Esophagus squamous epithelium (tissue), 5 donors: ENCODE measurements at places on chromosomes 4 and X.

DNA sequence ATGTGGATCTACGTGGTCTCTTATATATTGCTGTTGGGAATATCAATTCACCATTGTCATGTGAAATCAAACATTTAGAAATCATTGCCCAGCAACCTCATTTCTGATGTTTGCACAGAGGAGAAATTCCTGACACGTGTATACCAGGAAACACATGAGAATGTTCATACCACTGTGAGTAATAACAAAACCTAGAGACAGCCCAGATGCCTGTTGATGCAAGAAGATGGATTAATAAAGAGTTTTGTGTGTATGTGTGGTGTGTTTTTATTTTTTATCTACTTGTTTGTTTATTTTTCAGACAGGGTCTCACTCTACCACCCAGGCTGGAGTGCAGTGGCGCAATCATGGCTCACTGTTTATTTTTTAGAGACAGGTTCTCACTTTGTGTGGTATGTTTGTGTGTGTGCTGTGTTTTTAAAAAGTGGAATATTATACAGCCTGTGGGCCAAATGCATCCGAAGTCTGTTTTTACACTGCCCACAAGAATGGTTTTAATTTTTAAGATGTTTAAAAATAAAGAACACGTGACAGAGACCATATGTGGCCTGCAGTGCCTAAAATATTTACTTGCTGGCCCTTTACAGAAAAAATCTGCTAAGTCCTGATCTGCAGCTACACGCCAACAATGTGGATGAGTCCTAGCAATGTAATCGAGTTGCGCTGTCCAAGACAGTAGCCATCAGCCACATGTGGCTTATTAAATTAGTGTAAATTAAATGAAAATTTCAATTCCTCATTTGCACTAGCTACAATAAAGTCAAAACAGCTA, 39.2 kb downstream of the TXLNG start:
- no peak for DNase-seq

DNA sequence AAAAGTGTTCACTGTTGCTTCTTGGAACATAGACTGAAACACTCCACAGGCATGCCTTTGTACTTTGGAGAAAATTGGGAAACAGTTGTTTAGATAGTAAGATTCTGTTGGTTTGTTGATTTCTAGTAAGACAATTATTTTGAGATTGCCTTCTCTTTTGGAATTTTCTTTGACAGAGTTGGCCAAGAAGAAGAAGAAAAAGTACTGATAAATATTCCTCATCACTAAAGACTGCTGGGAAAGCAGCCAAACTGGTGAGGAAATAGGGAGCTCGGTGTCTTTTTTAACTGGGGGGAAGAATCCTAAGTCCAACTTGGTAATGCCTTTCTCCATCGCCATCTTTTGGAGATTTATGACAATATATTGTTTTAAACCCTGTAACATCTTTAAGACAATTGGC, 370.7 kb downstream of the GPAT3 start:
- DNase-seq, result no peak

- DNase-seq, result no peak
Observed at GRCh38 chrX:140500441-140500840, 4.4 kb downstream of the SOX3 start.

DNA sequence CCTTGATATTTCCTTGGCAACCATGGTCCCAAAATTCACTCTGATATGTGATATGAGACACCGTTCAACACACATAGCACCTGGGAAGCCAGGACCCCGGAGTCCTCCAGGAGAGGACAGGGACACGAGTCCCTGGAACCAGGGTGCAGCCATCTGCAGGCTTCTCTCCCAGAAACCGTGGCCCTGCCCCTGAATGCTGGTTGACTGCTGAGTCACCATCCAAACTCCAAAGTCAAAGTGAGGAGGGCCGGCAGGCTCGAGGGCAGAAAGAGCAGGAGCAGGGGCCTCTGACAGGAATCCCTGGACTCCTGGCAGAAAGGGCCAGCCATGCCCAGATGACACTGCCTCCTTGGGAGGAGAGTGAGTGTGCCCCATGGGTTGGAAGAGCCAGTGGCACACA, 6.9 kb upstream of the PNMA6A start:
- no peak for DNase-seq

GRCh38 chr4:3368841-3369760, 72.7 kb upstream of the HGFAC start:
- no peak for DNase-seq

DNA sequence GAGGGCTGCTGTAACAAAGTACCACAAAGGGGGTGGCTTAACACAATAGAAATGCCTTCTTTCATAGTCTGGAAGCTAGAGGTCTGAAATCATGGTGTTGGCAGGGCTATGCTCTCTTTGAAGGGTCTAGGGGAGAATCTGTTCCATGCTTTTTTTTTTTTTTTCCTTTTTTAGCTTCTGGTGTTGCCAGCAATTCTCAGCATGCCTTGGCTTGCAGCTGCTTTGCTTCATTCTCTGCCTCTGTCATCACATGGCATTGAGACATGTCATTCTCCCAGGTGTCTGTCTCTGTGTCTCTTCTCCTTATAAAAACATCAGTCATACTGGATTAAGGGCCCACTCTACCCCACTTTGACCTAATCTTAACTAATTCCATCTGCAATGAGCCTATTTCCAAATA, 78.6 kb upstream of the BOD1L1 start:
- DNase-seq, result no peak
